ENCODE measurements at places on chromosomes 2 and 18.

- DNase-seq, result no peak
Measured at GRCh38 chr2:171814883-171815282, 79.2 kb downstream of the SLC25A12 start.

GRCh38 chr18:69954719-69955480 is 7.2 kb upstream of the CD226 start:
- DNase-seq, result no peak

- no peak for DNase-seq
Measured at GRCh38 chr18:47846431-47846830, 84.0 kb downstream of the SMAD2 start.

GRCh38 chr18:79167526-79168190 is 98.5 kb downstream of the ATP9B start:
- no peak for DNase-seq

DNA sequence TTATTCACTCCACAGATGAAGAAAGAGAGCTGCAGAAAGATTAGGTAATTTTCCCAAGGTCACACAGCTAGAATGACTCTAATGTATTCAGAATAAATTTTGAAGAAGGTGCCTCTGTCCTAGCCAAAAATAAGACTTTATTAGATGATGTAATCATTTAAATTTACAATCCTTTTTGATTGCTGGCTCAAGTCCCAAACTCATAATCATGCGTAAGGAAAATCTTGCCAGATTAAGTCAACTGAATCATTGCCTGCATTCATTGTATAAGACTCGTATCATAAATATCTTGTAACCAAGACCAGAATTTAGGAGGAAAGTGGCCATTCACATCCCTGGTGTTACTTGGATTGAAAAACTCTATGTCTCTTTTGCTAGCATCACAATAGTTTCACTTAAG is 53.1 kb upstream of the STK39 start:
- no peak for DNase-seq
